ENCODE measurements at places on chromosomes 3 and 15. TPM values are rescaled to one million over a fixed set of nuclear protein-coding genes. Genes with fewer than 3 reads are reported as not detected.

DNA sequence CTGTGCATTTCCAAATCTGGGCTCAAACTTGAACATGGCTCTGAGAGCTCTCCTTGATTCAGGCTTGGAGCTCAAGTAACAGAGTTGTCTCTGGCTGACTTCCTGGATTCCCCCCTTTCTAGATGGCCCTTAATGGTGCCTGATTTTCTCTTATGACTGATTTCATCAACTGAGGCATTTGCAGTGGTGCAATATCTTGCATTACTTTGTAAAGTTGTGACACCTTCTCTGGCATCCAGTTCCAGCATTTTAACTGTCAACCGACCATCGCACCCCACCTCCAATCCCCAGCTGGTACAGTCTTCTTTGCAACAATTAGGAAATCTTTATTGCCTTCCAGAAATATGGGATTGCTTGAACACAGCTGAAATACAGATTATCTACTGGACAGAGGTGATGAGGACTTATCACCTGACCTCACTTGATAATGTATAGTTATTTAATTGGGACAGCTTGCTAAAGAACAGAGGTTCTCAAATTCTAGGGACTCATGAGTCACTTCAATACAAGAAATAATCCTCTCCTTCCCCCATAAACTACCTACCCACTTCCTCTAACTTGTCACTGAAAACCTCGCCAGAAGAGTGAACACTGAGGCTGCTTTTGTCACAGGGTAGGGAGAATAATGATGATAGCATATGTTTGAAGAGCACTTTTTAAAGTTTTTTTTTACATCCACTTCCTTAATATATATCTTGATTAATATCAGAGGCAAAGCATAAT is 41.8 kb downstream of the FILIP1L start:
- DNase-seq: no peak

- DNase-seq: no peak
Measured at GRCh38 chr15:69830430-69830829, 267.3 kb downstream of the TLE3 start.

DNA sequence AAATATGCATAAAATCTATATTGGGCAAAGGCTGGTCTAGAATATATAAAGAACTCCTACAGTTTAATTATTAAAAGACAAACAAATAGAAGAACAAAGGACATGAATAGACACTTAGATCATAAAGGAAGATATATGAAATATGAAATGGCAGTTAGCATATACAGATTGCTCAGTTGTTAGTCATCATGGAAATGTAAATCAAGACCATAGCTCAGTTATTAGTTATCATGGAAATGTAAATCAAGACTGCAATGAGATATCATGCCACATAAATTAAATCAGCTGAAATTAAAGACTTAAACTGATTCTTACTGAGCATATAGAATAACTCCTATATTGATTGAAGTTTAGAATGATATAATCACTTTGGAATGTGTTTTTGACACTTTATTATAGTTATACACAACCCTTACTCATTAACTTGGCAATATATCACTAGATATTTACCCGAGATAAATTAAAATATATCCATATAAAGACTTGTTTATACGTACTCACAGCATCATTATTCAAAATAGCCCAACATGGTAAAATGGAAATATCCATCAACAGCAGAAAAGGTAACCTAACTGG is 45.2 kb upstream of the GOLGA8B start:
- no peak for DNase-seq

MITF gene
- polyA plus RNA-seq: 2.0 TPM

- DNase-seq: no peak
Measured at GRCh38 chr3:118811236-118811732, 223.4 kb downstream of the IGSF11 start.

GRCh38 chr3:18030371-18030870 is 288.0 kb upstream of the TBC1D5 start:
- DNase-seq: no peak

DNA sequence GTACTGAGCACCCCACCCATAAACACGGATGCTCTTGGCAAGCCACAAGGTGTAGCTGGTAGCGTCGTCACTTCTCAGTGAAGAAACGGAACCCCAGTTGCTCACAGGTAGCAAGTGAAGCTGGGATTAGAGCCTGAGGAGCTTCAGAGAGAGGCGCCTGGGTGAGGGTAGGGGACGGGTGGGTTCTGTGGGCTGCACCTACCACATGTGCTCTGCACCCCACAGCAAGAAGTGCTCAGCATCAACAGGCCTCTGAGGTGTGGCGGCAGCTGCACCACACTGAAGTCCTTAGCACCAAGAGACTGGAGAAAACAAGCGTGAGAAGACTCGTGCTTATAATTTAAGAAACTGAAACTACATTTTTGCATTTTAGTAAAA is 9.8 kb downstream of the MAP6D1 start:
- no peak for DNase-seq

DNA sequence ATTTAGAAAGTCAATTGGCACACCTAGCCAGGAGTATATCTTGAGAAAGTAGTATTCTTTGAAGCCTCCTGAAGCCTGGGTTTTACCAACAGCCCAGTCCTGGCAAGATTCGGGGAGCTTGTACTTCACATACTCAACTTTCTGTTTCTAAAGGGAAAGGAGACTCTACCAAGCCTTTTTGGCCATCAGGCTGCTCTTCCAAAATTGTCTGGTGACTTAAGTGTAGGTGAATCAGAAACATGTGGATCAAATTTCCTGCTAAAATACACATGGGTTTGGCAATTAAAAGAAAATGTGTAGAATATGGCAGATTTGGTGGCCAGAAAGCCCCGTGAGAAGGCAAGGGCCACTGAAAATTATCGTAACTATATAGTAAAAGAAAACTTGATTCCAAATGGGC is 15.9 kb upstream of the GREM1 start:
- DNase-seq: peak; percentile 73

DNA sequence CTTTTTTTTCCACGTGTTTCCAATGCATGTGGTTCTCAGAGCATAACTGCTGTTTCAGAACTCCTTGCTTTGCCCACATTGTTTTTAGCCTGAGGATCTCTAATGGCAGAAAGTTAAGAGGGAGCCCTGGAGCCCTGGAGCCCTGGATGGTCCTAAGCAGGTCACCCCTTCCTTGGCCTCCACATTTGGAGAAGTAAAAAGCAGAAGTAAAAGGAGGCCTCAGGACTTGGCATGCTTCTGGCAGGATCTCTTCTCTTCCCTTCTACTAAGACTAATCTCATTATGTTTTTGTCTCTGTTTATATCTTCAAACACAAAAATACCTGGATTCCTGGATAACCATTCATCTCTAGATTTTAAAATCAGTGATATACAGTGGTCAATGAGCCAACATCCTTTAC is 50.1 kb downstream of the P2RY1 start:
- DNase-seq: no peak

DNA sequence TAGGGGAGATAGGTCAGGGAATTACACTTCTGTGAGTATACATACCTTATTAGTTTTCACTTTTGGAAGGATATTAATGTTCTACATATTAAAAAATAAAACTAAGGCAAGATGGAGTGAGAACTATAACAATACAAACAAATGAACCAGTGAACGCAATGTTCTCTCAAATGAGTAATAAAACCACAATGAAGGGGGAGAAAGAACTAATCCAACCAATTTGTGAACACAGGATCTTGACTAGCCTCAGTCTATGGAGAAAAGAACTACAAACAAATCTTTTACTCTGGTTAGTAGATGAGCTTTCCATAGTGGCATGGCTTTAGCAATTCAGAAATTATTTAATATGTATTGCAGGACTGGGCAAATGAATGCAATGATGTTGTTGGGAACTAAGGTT is 26.9 kb upstream of the ATOSA start:
- no peak for DNase-seq

DNA sequence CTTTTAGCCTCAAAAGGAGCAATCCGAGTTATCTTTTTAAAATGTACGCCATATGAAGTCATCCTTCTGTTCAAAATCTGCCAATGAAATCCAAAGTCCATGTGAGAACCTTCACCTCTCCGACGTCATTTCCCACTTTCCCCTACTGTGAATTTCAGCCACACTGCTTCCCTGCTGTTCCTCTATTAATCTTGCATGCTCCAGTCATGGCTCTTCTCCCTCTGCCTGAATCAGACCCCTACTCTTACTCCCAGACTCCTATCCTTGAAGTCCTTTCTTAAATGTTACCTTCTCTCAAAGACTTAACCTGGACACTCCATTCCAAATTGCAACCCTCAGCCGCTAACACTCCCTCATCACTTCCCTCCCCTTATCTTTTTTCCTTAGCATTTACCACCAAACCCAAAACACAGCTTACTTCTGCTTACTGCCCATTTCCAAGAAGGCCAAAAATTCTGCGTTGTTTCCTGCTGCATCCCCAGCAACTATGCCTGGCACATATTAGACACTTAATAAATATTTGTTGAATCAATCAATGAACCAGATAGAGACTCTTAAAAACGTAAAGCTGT is 1.2 kb downstream of the NKIRAS1 start:
- DNase-seq: peak; percentile 65

GRCh38 chr3:105473521-105474223 is 107.0 kb downstream of the ALCAM start:
- peak; percentile 87 for DNase-seq

- DNase-seq: no peak
Measured at GRCh38 chr15:101058735-101059134, 139.6 kb downstream of the LRRK1 start.
